ENCODE measurements at places on chromosomes 1 and 21. TPM values are rescaled to one million over a fixed set of nuclear protein-coding genes. Genes with fewer than 3 reads are reported as not detected.

GRCh38 chr1:116910379-116911187 is 867 bp downstream of the PTGFRN start:
- no peak for DNase-seq
- no peaks in the 10 kb centered on the region for H3K27me3 ChIP-seq
- H3K27ac ChIP-seq = peak overlapping the region; percentile 81
- H3K36me3 ChIP-seq = no peaks in the 10 kb centered on the region
- H3K4me1 ChIP-seq = peaks cover 5% of the 10 kb centered on the region

DNA sequence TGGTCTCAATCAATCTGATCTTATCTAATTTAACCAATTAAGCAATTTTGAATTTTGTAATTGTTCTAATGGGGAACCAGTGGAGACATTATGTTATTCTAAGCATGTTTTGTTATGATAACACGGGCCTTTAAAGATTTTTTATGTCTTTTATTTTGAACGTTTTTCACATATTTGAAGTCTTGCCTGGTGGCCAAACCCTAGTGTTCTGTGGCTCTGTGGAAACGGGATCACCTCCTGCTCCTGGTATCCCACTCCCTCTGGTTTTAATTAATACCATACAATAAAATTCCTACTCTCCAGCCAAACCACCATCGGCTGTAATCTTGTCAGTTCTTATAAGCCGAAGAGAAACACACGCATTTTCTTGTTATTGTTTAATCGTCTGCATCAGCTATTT is 22.9 kb upstream of the LMO4 start:
- H3K4me1 ChIP-seq = no peaks in the 10 kb centered on the region
- H3K27me3 ChIP-seq = no peaks in the 10 kb centered on the region
- no peaks in the 10 kb centered on the region for H3K36me3 ChIP-seq
- no peak for DNase-seq

DNA sequence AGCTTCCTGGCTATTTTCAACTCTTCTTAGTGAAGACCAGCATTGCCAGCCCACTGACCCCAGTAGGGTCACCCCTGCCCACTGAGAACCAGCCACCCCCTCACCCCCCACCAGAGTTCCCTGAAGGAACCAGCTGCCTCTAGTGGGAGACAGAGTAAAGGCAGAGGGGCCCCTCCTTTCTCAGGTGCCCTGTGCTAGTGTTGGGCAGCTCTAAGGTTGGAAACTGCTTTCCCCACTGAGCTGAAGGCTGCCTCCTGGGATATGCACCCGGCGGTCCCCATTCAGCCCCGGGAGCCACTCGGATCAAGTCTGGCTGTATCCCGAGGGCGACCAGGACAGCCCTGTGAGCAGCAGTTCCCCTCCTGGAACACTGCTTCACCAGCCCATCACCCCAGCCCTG is 111.0 kb downstream of the PGBD5 start:
- no peaks in the 10 kb centered on the region for H3K36me3 ChIP-seq
- no peak for DNase-seq
- H3K4me1 ChIP-seq = no peaks in the 10 kb centered on the region
- no peak overlapping the region for H3K27ac ChIP-seq
- no peak overlapping the region for H3K4me3 ChIP-seq
- 0 out of 2 replicates have a peak, but pooled peaks cover 7% of the 10 kb centered on the region for H3K27me3 ChIP-seq

- H3K27me3 ChIP-seq = no peaks in the 10 kb centered on the region
- H3K4me3 ChIP-seq = no peak overlapping the region
- no peak overlapping the region for H3K27ac ChIP-seq
Observed at GRCh38 chr1:67264152-67264551, 43.5 kb upstream of the IL12RB2 start.

- no peak overlapping the region for H3K27ac ChIP-seq
- no peak for DNase-seq
- H3K4me1 ChIP-seq = no peaks in the 10 kb centered on the region
- H3K27me3 ChIP-seq = no peaks in the 10 kb centered on the region
Observed at GRCh38 chr1:27887215-27888021, 15.1 kb downstream of the THEMIS2 start.

DNA sequence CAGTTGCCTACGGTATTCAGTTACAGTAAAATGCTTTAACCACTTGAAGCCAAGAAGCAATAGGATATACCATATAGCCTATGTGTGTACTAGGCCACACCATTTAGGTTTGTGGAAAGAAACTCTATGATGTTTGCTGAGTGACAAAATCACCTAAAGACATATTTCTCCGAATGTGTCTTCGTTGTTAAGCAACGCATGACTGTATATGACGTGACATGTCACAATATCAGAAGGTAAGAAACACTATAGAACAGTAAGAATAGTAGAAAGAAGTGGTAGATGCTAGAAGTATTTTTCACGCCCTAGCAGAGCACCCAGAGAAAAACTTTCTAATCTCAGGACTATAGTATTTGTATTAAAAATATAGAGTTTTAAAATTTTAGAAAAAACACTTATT is 1188.2 kb upstream of the B3GALT2 start:
- no peak overlapping the region for H3K27ac ChIP-seq
- no peaks in the 10 kb centered on the region for H3K36me3 ChIP-seq
- DNase-seq = no peak
- no peaks in the 10 kb centered on the region for H3K27me3 ChIP-seq
- no peaks in the 10 kb centered on the region for H3K4me1 ChIP-seq

DNA sequence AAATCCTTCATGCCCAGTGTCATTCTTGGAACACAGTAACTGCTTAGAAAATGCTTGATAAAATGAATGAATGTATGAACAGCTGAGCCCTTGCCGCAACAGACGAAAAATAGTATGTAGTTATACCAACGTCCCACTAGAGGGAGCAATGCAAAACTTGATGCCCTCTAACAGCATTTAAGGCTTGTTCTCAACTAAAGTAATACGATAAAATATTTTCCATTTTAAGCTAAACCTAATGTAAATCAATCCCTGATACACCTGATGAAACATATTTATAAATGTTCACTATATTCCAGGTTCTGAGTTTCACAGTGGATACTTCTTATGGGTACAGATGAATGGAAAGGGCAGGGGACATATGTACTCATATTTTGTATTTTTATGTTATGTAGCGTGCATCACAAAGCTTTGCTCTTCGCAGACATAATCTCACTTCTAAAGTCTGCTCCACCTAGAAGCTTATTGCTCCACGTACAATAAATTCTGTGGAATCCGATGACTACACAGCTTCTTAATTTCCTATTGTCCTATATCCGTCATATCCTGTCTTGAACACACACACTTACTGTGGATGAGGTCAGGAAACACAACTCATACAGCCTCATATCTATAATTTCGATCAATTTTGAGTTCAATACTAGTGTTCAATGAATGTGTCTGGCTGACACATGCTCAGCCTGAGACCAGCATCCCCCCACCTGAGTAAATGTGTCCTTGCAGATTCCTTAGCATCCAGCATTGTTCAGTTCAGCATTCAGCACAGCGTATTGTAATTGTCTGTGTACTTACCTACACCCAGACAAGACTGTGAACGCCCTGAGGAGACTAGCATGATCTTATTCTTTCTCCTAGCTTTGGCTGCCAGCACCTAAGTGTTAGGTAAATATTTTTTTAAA is 4.4 kb upstream of the UTP25 start:
- no peak overlapping the region for H3K27ac ChIP-seq
- no peaks in the 10 kb centered on the region for H3K36me3 ChIP-seq
- peak; percentile 55 for DNase-seq
- peak overlapping the region; percentile 11 for H3K4me3 ChIP-seq

DNA sequence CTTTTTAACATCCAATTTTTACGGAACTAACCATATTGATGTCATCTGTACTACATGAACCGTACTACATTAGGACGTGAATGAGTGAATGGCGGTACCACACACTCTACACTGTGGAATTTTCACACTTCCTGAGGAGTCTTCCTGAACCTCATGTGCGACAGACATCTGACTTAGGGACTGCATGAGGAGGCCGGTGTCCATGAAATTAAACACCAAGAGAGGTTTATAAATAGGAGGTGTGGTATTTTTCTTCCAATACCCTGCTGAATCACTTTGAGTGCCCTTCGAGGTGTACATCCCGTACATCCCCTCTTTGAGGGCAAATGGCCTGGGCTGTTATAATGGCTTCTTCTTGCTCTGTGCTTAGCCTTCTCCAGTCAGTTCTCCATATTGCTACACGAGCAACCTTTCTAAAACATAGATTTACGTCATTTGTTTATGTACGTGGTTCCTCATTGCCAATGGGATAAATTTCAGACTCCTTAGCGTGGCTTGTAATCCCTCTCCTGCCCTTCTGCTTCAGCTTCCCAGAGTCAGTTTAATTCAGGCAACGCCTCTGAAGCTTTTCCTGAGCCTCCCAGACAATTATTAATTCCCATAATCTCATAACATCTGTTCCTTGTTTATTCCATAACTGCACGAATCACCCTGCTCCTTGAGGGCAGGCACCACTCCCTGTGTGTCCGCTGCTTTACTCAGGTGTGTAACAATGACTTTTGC is 9.4 kb downstream of the ST3GAL3 start:
- no peak overlapping the region for H3K4me3 ChIP-seq
- no peaks in the 10 kb centered on the region for H3K36me3 ChIP-seq
- no peak for DNase-seq
- no peak overlapping the region for H3K27ac ChIP-seq

DNA sequence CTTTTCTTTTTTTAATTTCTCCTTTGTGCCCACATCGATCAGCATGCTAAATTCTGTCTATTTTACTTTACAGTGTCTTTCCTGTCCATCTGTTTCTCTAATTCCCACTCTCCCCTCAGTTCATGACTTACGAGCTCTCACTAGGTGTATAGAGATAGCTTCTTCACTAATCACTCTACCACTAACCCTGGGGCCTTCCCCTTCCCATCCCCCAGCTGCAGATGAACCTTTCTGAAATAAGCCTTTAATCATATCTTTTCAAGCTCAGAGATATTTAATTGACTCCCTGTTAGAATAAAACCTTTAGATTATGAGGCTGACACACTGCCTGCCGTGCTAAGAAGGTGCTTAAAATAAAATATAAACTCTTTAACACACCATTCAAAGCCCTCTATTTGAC is 66.3 kb upstream of the BMP8A start:
- H3K4me3 ChIP-seq = no peak overlapping the region
- no peak overlapping the region for H3K27ac ChIP-seq
- H3K27me3 ChIP-seq = no peaks in the 10 kb centered on the region
- H3K36me3 ChIP-seq = peaks cover 6% of the 10 kb centered on the region
- H3K4me1 ChIP-seq = no peaks in the 10 kb centered on the region

- no peak overlapping the region for H3K27ac ChIP-seq
- no peaks in the 10 kb centered on the region for H3K27me3 ChIP-seq
- no peaks in the 10 kb centered on the region for H3K36me3 ChIP-seq
- no peak for DNase-seq
Observed at GRCh38 chr1:17158961-17159360, 39.7 kb upstream of the PADI2 start.

DNA sequence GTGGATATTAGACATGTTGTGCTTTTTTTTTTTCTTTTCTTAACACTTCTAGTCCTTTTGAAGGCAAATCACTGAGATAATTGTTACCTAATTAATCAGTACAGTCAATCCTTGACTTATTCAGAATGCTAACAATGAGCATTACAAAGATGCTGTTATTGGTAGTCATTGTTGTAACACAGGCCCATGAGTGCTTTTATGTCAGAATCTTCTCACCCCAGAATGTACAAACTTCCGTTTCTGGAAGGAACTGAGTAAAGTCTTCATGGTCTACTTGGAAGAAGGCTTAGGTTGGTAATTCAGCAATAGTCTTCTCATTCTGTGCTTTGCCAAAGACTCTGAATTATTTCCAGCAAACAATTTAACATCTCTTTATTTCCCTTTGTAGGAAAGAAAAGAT is 3.1 kb downstream of the KCNK1 start:
- no peak for DNase-seq
- no peaks in the 10 kb centered on the region for H3K36me3 ChIP-seq
- H3K27me3 ChIP-seq = no peaks in the 10 kb centered on the region
- peaks cover 9% of the 10 kb centered on the region for H3K4me1 ChIP-seq
- no peak overlapping the region for H3K27ac ChIP-seq

DNA sequence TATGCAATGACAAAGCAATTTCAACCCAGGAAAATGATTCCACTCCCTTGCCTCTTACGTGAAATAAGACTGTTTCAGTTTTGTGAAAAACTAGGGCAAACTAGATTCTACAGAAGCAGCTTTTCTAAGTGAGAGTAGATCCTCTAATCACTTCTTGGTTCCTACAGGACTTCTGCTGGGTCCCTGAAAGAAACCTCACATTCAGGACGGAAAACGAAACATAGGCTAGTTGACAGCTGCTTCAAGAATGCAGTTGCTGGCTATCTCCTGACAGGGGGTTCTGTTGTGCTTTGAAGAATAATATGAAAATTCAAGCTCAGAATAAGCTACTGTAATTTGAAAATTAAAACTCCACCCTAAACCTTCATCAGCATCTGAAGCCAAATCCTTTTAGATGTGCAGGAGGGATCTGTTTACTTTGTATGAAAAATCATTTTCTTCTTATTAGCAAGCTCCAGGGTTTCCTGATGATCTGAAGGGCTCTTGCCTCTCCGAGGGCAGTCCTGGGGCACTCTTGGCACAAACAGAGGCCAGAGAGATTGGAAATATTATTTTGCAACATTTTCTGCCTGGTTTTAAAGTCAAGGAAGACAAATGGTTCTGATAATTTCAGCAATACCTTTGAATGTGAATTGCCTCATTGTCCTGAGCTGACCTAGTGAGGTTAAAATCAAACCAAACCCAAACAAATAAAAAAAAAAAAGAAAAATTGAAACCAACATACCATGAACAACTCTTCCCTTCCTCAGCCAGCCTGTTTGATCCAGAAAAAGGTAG is 55.0 kb downstream of the NTMT2 start:
- no peak overlapping the region for H3K27ac ChIP-seq
- no peaks in the 10 kb centered on the region for H3K36me3 ChIP-seq
- no peaks in the 10 kb centered on the region for H3K27me3 ChIP-seq

DNA sequence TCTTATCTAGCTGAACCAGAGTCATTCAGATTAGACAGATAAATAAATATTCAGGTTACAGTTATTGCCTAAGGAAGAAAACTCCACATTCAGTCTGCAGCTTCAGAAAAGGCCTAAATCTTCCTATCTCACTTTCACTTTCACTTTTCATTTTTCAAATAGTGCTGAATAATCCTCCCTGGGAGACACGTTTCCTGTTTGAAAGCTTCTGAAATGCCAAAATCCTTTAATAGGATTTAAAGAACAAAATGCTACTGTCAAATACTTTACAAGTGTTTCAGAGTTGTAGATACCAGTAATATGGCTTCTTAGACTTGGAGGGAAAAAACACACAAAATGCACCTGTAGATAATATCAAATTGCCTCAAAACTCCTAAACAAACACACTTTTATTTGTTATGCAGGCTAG is 3.9 kb downstream of the PSMB2 start:
- H3K27me3 ChIP-seq = no peaks in the 10 kb centered on the region
- peaks cover 26% of the 10 kb centered on the region for H3K36me3 ChIP-seq
- H3K4me1 ChIP-seq = no peaks in the 10 kb centered on the region

DNA sequence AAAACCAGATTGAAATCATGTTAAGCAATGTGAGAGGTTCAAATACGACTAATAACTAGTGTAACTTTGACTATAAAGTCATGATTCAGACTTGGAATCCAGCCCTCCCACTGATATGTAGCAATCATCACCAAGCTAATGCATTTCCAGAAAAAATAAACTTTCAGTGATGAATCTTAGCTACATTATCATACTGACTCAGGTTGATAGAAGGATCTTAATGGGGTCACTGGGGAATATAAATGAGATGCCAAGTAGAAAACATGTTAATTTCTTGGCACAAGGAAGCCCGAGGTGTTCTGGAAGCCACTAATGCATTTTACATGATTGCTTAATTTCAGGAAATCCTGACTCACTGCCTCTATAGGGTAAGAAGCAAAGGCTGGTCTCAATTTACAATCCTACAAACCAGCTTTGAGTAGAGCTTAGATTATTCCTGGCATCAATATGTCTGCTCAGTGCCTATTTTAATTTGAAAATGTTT is 67.7 kb downstream of the SELENOF start:
- H3K36me3 ChIP-seq = no peaks in the 10 kb centered on the region
- no peak overlapping the region for H3K4me3 ChIP-seq
- no peaks in the 10 kb centered on the region for H3K4me1 ChIP-seq
- H3K27ac ChIP-seq = no peak overlapping the region
- no peak for DNase-seq

The TMEM200B gene
- total RNA-seq = 11.3 TPM

The OR2T34 gene
- total RNA-seq = not detected

The FOXD3 gene
- total RNA-seq = 0.17 TPM

The TEDDM1 gene
- total RNA-seq = not detected

Measured in HCT116 (cell line).